ENCODE measurements at places on chromosomes 2 and 18. TPM values are rescaled to one million over a fixed set of nuclear protein-coding genes. Genes with fewer than 3 reads are reported as not detected.

DNA sequence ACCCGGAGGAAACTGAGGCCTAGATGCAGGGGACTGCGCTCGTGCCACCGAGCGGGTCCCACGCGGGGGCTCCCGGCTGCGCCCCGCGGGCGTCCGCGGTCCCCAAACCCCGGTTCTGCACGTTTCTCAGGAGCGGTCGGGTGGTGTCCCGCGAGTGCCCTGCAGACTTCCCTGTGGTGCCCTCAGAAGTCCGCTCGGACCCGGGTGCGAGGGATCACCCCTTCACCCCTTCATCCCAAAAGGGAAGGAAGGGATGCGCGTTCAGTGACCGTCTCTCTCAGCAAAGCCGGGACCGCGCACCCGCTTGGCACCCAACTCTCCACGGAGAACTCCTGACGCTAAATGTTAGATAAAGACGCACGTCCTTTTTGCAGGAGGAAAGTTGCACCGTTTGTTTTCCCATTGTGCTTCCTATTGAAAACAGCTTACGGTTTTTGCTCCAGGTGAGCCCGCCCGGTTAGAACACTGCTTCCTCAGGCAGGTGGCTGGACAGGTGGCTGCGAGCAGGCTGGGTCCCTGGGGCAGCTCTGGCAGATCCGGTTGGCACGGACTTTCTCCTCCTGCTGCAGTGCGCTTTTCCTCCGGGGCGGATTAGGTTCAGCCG lies 779 bp downstream of the DGKD start:
- H3K27ac ChIP-seq = no peak overlapping the region
- DNase-seq = no peak
- no peaks in the 10 kb centered on the region for H3K36me3 ChIP-seq
- H3K27me3 ChIP-seq = no peaks in the 10 kb centered on the region

- H3K27ac ChIP-seq = no peak overlapping the region
- no peak for DNase-seq
- H3K36me3 ChIP-seq = peaks cover 61% of the 10 kb centered on the region
- H3K27me3 ChIP-seq = no peaks in the 10 kb centered on the region
- H3K4me1 ChIP-seq = no peaks in the 10 kb centered on the region
- no peak overlapping the region for H3K4me3 ChIP-seq
Observed at GRCh38 chr2:23707096-23707495, 219.8 kb downstream of the ATAD2B start.

DNA sequence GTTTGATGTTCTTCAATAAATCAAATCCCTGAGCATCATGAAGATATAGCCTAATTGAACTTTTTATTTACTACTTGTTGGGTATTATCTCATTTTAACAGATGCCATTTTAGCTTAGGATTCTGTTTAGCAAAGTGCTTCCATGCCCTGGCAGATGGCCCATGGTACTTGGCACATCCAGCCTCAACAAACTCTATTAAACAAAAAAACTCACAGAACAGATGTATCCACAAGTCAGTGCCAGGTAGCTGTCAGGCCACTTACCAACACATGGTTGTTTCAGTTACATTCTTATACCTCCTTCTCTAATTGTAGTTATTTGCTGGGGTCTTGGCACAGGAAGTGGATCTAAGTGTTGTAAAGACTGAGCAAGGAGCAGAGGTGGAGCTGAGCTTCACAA lies 29.6 kb downstream of the GAD1 start:
- no peaks in the 10 kb centered on the region for H3K27me3 ChIP-seq
- DNase-seq = no peak

DNA sequence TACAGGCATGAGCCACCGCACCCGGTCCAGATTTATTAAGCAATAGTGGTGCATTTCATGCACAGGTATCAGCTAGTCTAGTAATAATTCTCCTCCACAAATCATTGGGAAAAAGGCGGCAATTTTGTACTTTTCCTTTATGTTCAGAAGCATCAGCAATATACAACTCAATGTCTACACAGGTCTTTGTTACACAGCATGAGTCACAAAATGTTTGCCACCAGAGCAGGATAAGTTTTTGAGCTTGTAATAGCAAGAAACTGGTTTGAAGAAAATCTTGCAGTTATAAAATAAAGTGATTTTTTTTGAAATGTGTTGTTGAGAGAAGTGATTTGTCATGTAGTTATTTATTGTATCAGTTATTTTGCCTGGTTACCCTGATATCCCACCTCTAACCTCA lies 4.8 kb upstream of the ITPRIPL1 start:
- H3K36me3 ChIP-seq = no peaks in the 10 kb centered on the region
- H3K4me3 ChIP-seq = peak overlapping the region; percentile 68
- peaks cover 65% of the 10 kb centered on the region for H3K27me3 ChIP-seq
- no peaks in the 10 kb centered on the region for H3K4me1 ChIP-seq

The ALPG gene
- total RNA-seq = not detected

The ERFE gene
- 6.3 TPM for total RNA-seq

The EFHD1 gene
- 9.6 TPM for total RNA-seq

The NAT8 gene
- not detected for total RNA-seq

The C1GALT1C1L gene
- total RNA-seq = 0.23 TPM
